ENCODE measurements at places on chromosomes 4 and X. TPM values are rescaled to one million over a fixed set of nuclear protein-coding genes. Genes with fewer than 3 reads are reported as not detected.

Gene GLRA3
- polyA plus RNA-seq = 0.05 TPM

Gene HAND2
- 1.2 TPM for polyA plus RNA-seq

GRCh38 chrX:16869393-16870094 is 618 bp downstream of the RBBP7 start:
- peak; percentile 46 for DNase-seq

DNA sequence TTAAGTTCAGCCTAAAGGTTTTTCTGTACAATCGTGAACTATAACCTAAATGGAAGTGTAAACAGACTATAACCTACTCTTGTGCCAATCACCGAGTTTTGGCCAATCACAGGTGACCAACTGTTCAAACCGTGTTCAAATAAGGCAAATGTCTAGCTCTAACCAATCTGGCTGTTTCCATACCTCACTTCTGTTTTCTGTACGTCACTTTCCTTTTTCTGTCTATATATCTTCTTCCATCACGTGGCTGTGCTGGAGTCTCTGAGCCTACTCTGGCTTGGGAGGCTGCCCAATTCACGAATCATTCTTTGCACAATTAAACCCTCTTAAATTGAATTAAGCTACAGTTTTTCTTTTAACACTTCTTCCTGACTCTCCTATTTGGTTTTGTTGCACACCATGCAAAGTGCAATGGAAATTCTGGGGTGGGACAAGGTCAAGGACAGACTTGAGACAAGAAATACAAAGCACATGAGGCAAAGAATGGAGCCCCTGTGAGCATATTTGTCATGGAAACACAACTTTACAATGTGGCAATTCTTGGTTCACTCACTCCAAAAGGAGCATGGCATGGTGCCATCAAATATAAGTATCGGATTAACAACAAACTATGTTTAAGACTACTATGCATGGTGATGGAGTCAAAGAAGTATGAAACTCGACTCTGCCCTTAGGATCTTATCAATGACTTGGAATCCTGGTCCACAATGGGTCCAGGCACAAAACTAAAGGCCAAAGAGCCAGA is 115.7 kb upstream of the FAM9B start:
- DNase-seq = no peak

GRCh38 chrX:132743086-132743485 is 215.3 kb downstream of the HS6ST2 start:
- no peak for DNase-seq

- no peak for DNase-seq
These were observed 160.7 kb upstream of the LDB2 start for GRCh38 chr4:17058916-17059741.

GRCh38 chrX:122248681-122249080 is 935.4 kb upstream of the GRIA3 start:
- no peak for DNase-seq

Gene GAB1
- polyA plus RNA-seq = 3.9 TPM

Gene FGF13
- polyA plus RNA-seq = 2.4 TPM
